ENCODE measurements at places on chromosomes 16 and 17.
A peak's percentile ranks its signal among the peaks of the same experiment; 100 is the strongest.

DNA sequence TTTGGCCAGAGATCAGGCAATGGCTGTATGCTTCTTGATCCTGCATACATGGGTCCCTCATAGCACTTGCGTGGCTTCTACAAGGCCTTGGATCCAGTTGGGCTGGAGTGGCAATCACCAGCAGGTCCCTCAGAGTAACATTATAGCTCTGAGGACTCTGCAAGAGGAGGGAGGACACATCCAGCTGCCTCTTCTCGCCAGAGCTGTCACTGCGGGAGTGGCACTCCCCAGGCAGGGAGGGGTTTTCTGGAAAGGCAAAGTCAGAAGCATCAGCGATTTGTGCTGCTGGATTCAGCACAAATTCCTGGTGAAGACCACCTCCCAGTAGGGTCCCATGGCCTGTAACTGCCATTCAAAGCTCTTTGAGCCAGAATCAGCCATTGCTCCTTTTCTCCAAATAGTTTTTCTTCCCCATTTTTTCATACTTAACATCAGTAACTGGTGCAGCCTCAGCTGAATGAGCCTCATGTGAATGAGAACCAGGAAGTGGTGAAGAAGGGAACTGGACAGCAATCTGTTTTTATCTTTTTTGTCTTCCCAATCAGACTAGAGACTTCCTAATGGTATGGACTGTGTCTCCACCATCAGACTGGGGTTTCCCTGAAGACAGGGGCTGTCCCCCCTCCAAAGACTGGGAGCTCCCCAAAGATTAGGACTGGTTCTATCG is 40.6 kb upstream of the HOXB13 start:
- DNase-seq, result no peak

DNA sequence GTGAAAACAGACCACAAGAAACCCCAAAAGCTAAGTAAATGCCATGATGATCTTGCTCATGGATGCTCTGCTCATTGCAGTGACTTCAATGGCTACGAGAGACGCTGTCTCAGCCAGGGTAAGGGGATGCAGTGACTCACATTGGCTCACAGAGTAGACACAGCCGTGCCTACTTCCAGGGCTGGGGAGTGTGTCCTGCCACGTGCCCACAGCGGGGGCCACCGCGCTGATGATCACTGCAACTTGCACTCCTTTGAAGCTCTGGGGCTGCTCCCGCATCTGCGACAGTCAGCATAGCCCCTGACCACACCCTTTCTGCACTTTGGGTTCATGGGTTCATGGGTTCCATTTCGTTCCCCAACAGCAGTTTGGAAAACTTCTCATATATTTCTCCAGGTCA is 231.4 kb upstream of the RPL38 start:
- no peak for DNase-seq

DNA sequence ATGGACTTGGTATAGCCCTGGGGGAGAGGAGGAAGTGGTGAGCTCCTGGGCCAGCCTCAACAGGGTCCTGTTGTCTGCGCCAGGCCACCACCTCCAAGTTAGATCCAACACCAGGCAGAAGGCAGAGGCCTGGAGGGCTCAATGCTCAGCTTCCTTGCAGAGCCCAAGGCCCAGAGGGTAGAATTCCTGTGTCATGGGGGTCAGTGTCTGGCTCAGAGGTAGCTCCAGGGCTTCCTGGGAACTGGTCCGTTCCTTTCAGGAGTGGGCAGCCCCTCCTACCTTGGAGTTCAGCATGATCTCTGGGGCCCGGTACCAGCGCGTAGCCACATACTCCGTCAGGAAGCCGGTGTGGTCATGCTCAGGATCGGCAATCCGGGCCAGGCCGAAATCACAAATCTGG is 4.4 kb upstream of the GDPD3 start:
- no peak for DNase-seq

GRCh38 chr16:78326731-78327130 is 227.3 kb downstream of the WWOX start:
- no peak for DNase-seq

- DNase-seq, result no peak
Measured at GRCh38 chr17:39608142-39608981, 642 bp upstream of the NEUROD2 start.

GRCh38 chr17:3771140-3771539 is 29.8 kb downstream of the ITGAE start:
- no peak for DNase-seq

DNA sequence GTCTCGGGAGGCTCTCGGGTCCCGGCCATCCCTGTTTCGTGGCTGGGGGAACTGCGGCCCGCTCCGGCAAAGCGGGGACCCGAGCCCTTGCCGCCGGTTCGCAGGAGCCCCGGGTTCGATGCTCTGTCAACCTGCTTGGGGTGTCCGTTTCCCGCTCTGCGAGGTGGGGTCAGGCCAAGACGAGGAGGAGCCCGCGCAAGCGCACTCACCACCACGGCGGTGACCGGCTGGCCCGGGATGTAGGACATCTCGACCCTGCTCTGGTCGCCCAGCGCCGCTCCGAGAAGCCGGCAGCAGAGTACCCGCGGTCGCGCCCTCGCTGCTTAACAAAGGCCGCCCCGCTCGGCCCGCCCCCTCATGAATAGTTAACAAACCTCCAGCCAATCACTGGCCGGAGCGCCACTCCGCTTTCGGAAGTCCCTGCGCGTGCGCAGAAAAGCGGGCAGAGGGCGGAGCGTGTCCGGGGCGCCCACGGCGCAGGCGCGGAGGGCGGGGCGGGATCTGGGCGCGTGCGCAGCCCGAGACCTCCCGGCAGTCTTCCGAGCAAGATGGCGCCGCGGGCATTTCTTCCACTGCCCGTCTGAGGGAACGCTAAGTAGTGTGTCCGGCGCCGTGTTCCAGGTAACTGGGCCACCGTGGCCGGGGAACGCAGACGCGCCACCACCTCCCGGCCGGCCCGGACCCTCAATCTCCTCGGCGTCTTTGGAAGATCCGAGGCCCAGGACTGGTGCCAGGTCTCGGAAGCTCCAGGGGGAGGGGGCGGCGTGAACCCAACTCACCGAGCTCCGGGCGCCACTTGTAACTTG is at the start of the genes EMC6 and TAX1BP3:
TSS of gene EMC6 (plus strand) at position 534 of the 806 bp plus-strand sequence. CDS start 335 bp downstream, outside the sequence.
TSS of gene TAX1BP3 (minus strand) at position 300 of the 806 bp plus-strand sequence. CDS start at position 248, 52 bp downstream.
- DNase-seq, result peak; percentile 60

DNA sequence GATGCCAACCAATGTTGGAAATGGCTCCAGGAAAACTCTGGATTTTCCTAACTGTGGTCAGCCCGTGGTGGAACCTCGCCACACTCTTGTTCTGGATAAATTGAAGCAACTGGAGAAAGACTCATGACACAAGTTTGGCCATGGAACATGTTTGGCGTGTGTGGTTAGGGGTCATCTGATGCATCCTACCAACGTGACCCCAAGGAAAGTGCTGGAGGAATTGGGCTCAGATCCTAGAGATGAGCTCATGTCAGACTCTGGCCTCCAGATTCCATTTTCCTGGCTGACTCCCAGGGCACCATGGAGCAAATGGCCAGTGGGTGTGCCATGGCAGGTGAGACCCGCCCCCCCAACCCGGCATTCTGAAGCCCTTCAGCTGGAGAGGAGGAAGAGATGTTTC is 58.5 kb downstream of the CACNG5 start:
- DNase-seq, result no peak

GRCh38 chr17:55275894-55276804 is 11.4 kb downstream of the HLF start:
- no peak for DNase-seq

DNA sequence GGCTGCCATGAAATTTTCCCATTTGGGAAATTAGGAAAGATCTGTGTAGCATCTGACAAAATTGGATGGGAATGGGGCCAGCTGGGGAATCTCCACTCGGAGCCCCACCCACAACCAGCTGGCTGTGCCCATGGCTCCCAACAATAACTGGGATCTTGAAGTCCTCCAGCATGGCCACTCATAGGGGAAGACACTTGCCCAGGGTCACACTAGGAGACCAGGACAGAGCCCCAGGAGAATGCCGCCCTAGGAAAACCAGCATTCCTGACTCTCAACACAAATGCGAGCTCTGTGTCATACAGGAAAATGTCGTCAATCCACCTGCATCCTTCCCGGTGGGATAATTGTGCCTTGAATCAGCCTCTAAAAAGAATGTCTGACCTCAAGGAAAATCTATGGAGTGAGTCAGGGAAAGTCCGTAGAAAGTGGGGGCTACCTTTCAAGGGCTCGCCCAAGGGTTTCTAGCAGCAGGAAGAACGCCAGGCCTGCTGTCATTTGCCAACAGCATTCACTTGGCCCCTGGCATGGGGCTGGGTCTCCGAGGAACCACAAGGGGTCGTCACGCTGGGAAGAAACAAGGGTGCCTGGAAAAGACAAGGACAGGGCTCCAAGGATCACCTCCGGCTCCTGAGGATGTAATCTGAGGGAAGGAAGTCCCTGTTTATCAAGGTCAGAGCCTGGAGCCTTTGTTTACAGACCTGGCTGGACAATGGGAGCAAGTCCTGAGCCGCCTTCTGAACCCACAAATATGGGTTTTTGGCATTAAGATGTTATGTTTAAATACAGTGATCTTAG is 15.9 kb downstream of the CDH5 start:
- no peak for DNase-seq

- no peak for DNase-seq
Measured at GRCh38 chr17:76485569-76485968, 15.7 kb downstream of the RHBDF2 start.

DNA sequence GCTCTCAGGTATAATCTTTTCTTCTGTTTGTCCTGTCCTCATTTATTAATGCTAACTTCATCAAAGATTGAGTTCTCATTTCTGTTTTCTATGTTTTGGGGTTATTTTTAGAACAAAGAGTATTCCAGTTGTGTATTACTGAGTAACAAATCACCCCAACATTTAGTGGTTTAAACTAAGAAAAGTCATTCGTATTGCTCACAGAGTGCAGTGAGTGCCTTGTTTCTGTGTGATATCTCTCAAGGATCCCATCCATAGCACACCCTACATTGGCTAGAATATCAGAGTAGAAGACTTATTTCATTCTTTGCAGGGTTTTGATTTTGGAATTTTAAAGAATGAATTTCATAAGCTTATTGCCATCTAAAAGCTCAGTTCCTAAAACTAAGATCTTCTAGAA is 72.1 kb downstream of the VMP1 start:
- no peak for DNase-seq

DNA sequence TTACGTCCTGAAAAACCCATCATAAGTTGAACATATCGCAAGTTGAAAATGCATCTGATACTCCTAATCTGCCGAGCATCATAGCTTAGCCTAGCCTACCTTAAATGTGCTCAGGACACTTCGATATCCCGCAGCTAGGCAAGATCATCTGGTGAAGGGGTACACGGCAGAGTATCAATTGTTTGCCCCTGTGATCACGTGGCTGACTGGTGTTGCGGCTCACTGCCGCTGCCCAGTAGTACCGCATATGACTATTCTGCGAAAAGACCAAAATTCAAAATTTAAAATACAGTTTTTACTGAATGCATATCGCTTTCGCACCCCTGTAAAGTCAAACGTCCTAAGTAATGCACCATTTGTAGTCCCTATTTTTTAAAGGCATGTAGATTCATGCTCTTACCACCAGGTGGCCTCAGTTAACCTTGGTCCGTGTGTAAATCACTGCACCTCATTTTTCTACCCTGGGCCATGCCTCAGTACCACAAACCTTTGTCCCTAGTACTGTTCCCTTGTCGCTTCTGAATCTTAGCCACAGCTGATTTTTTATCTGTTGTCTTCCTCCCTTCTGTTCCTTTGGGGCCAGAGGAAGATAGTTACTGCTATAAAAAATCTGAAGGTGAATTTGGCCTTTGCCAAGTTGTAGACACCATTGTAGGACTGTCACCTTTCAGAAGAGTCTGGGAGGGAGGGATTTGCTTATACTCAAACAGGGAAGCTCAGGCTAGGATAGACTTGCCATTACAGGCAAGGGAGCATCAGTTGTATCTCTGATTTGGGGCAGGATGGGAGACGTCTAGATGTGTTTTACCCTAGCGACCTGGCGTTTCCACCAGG is 34.4 kb downstream of the WWP2 start:
- no peak for DNase-seq

DNA sequence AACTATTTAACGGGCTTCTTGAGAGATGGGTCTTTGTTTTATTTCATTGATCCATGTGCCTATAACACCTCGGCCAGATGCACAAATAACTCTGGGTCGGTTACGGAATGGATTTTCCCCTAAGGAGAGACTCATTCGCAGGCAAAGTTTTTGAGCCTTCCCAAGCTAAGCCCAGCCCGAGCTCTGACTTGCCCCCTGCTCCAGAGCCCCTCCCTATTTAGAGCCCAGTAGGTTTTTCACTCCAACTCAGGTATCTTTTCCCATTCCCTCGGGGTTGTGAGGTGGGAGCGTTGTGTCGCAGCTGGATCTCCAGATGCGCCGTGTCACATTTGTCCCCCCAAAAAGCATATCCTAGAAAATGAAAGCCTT is 812 bp upstream of the MYOCD start:
- no peak for DNase-seq

GRCh38 chr16:28556914-28557320 is 3.2 kb downstream of the SGF29 start:
- DNase-seq, result no peak

DNA sequence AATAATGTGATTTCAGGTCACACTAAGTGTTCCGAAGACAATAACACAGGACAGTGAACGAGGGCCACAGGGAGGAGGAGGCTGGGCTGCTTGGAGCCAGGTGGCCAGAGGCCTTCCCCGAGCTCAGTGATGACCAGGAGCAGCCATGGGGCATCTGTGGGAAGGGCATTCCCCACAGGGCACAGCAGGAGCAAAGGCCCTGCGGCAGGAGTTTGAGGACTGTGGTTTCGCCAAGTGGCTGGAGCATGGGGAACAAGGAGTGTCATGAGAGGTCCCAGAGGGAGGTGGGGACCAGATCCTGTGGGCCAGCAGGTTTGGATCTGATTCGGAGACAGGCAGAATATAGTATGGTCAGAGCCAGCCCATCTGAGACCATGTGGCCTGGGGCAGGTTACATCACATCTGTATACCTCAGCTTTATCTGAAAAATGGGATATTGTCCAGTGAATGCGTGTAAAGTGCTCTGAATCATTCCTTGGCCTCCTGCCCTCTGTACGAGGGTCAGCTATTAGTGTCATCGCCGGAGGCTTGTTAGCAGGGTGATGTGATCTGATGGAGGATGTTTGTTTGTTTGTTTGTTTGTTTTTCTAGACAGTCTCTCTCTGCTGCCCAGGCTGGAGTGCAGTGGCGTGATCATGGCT is 176.8 kb downstream of the KATNIP start:
- DNase-seq, result no peak

DNA sequence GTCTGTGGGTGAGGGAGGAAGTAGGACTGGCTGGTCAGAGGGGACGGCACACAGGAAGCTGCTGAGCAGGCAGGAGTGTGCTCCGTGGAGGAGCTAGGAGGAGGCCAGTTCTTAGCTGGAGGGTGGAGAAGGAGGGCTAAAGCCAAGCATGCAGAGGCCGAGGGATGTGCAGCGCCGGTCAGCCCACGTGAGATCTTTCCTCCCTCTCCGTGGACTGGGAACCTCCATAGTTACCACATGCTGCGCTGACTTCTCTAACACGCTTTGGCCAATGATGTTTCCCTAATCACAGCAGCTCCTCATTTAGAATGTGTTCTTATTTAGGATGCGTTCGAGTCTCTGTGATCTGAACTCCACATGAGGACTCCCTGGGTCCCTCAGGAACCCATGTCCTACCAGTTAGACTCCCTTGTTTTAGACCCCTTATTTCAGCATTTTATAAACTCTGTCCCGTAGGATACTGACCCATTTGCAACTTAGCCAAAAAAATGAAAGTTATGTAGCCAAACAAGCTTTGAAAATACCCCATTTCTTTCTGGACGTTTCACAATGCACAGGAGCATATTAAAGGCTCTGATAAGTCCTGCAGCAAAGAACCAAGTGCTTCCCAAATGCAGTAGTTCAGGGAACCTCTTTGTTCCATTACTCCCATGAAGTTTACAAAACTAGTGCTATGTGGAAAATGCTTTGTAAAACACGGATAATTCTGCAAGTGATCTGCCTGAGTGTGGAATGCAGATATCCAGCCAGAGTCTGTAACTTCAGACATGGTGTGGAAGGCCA is 51.4 kb downstream of the IRF8 start:
- DNase-seq, result no peak

- no peak for DNase-seq
Measured at GRCh38 chr17:80830020-80830780, 161.4 kb upstream of the CHMP6 start.
